ENCODE measurements at places on chromosomes 2 and 18. TPM values are rescaled to one million over a fixed set of nuclear protein-coding genes. Genes with fewer than 3 reads are reported as not detected.

Gene ZSWIM2
- total RNA-seq: not detected

Gene TCF7L1
- 5.1 TPM for total RNA-seq

Gene PLCL1
- total RNA-seq: 42.4 TPM

Gene ALK
- 3.8 TPM for total RNA-seq

Gene TXNDC2
- 0.28 TPM for total RNA-seq

Gene C2orf66
- total RNA-seq: 0.66 TPM

Gene ZNF521
- total RNA-seq: 33.8 TPM

Gene CIB4
- not detected for total RNA-seq

Gene CHRND
- total RNA-seq: 0.20 TPM

Gene FBXO15
- 4.4 TPM for total RNA-seq

Gene C2orf78
- not detected for total RNA-seq

Gene M1AP
- total RNA-seq: 5.2 TPM

Gene STK16
- 20.0 TPM for total RNA-seq

Gene PJVK
- total RNA-seq: 7.9 TPM

Gene RGPD6
- 136 TPM for total RNA-seq

All from dorsolateral prefrontal cortex (tissue), 122 donors.